ENCODE measurements at places on chromosomes 16 and 17.

DNA sequence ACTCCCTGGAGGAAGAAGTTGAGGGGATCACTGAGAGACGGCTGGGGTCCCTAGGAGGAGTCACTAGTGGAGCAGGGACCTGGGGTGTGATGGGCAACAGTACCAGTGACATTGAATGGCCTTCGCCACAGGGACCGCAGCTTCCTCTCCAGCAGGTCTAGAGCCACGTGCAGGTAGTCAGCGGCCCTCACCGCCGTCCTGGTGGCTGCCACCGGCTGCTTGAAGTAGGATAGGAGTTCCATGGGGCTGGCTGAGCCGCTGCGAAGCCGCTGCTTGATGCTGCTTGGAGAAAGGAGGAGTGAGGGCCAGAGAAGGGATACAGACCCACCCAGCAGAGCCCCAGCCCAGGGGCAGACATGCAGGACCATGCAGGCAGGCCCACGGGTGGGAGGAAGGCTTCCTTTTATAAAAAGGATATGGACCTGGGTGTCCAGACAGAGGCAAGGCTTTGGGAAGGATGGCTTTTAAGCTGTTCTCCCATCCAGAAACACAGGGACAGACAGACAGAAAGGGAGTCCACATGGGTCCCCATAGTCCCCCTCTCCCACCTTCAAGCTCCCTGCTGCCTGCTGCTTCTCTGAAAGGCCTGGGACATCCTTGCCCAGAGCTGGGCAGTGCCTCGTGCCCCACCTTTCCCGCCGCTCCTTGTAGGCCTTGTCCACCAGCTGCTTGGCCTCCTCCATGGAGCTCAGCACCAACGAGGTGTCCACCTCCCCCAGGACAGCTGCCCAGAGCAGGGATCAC lies 827 bp downstream of the MPO start:
- peak; percentile 18 for DNase-seq

- no peak for DNase-seq
Measured at GRCh38 chr16:81940781-81941560, 70.3 kb downstream of the SDR42E1 start.

DNA sequence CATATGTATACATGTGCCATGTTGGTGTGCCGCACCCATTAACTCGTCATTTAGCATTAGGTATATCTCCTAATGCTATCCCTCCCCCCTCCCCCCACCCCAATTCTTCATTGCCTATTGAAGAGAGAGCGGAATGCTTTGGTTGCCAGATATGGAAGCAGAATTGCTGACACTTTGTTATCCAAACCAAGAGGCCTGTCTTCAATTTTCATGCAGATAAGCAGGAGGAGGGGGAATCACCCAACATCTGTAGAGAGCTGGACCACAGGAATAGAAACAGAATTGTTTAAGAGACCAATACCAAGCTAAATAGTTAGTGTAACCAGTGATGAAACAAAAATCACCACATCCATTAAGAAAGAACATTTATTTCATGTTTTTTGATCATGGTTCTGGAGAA lies 7.1 kb downstream of the ASPA start:
- no peak for DNase-seq

DNA sequence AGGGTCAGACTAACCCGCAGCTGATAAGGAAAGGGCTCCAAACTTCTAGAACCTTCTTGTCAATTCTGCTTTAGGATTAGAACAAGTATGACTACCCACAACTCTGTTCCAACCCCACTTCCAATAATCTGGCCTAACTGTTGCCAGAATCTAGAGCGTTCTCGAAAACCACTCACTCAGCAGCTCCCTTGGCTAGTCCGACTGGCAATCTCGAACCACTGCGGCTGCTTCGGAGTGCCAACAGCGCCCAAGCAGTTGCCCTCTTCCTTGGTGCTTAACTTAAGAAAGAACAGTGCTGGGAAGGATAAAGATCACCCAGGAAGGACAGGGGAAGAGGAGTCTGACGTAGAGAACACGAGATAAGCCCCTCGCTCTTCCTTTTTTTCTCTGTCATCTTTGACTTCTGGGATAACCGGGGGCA lies 818 bp downstream of the DNAJC7 start:
- DNase-seq = no peak

DNA sequence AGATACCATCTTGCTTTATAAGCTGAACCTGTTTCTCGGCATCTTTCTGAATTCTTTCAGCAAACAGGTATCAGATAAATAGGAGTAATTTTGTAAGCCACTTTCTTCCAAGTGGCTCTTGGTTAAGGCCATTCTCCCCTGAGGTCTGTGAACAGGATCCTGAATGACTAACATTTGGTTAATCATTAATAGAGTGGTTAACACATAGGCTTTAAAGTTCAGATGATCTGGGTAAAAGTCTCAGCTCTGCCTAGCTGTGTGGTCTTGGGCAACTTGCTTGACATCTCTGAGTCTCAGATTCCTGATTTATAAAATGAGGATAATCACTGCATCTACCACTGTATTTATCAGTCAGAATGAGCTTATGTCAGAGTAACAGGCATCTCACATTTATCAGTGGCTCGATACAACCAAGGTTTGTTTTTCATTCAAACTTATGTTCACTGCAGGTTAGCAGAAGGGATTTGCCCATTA lies 44.4 kb upstream of the ANKFN1 start:
- DNase-seq = peak; percentile 15

DNA sequence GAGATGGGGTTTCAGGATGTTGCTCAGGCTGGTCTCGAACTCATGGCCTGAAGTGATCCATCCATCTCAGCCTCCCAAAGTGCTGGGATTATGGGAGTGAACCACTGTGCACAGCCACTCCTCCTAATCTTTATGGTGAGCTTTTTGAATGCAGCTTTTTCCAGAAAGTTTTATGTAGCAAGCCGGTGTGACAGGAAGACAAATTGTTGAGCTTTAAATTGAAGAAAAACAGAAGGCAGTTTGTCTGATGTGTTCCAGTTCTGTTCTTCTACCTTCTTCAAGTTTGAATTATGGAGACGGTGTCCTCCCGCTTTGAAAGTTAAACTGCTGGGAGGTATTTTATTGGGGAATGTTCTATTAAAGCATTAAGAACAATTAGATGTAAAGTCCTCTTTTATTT lies 177.1 kb downstream of the SNX29 start:
- DNase-seq = no peak

DNA sequence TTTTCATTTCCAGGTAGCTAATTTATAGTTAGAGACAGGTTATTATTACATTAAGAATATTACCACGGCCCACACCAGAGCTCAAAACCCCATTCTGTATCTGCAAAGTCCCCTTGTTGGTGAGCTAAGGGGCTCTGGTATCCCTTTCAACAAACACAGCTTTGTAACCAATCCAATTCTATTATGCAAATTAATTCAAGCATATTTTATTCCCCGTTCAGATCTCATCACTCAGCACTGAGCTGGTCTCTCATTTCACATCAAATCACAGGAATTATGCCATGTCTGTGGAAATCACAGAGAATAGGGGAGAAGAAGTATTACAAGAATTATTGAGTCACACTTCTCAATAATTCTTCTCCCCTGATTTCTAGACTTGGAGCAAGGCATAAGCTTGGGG lies 111.7 kb downstream of the CDH11 start:
- DNase-seq = no peak

DNA sequence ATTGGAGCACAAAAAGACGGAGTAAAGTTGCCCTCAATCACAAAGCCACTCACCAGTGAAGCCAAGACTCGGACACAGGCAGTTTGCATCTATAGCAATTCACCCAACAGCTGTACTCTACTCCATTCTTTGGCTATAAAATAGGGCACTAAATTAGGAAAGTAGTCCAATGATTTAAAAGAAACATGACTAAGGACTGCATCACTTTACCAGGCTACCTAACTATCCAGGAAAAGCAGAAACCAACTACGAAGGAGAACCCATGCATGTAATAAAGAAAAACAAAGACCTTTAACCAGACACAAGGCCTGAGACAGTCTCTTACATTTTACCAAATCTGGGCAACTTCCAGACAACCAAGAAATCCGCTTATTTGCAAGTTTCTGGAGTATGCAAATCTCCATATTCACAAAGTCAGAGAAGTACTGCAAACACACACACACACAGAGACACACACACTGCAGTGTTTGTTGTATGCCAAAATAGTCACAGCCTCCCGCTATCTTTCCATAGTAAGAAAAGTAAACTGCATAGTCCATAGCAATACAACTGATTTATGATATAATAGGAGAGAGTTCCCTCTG lies 59.8 kb downstream of the CDH11 start:
- no peak for DNase-seq

DNA sequence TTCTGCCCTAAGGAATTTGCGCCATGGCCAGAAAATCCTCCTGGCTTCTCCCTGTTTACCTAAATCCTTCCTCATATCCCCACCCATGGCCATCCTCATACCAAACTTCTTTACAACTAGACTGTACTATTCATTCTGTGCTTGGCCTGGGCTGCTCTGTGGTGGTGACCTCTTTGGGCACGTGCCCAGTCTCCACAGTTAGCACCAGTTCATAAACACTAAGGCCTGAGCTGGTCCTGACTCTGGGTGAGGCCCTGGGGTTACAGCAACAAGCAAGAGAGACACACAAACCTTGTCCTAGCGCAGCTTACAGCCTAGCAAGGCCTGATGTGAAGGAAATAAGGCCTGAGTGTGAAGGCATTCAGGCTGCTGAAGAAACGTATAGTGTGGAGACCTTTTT lies 3.1 kb upstream of the ATXN7L3 start:
- DNase-seq = no peak

- no peak for DNase-seq
Measured at GRCh38 chr17:70752966-70753467, 583.7 kb downstream of the KCNJ2 start.

GRCh38 chr17:16353317-16354174 lies at the start of gene CENPV:
CENPV (minus strand) TSS chr17:16353469; CDS start chr17:16353436, 33 bp downstream.
- DNase-seq = peak; percentile 85

DNA sequence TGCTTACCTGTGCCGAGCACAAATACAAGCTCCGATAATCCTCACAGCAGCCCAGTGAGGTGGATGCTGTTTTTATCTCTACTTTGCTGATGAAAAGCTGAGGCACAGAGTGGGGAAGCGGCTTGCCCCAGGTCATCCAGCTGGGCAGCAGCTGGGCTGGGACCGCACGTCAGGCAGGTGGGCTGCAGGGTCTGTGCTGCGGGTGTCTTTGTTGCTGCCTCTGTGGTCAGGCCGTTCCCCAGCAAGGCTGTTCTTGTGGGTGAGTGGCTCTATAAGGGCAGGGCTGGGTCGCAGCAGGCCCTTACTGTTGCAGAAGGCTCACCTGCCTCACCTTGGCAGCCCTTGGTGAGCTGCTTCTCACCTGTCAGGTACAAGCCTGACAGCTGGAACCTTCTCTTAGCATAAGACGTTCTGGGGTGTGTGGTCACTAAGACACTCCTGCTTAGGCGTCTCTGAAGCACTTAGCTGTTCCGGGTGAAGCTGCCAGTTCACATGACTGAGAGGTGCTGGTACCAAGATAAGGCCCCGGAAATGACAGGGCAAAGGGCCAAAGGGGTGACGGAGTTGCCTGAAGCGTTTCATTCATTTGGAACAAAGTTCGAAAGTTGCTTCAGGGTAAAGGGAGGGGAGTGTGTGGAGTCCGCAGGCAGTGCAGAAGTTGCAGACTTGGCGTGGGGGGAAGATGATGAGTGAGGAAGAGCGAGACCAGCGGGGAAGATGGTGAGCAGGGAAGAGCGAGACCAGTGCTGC lies 17.4 kb downstream of the IRF8 start:
- no peak for DNase-seq

DNA sequence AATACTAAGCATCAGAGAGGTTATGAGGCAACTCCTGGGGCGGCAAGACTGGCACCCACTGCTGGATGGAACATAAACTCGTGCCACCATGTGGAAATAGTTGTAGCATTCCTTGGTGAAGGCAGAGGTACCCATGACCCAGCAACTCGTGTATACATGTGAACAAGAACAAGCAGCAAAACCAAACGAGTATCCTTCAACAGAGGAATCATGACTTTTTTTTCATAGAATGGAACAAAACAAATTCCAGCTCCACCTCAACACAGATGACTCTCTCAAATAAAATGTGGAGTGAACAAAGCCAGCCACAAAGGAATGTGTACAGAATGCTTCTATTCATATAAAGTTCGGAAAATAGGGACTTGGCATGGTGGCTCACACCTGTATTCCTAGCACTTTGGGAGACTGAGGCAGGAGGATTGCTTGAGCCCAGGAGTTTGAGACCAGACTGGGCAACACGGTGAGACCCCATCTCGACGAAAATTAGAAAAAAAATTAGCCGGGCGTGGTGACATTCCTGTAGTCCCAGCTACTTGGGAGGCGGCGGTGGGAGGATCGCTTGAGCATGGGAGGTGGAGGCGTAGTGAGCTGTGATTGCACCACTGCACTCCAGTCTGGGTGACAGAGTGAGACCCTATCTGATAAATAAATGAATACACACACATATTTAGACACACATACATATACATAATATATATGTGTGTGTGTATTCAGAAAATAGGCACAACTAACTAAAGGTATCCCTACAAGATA lies 35.3 kb downstream of the B9D1 start:
- no peak for DNase-seq

GRCh38 chr16:52547834-52548215 lies 882 bp upstream of the TOX3 start:
- DNase-seq = no peak

DNA sequence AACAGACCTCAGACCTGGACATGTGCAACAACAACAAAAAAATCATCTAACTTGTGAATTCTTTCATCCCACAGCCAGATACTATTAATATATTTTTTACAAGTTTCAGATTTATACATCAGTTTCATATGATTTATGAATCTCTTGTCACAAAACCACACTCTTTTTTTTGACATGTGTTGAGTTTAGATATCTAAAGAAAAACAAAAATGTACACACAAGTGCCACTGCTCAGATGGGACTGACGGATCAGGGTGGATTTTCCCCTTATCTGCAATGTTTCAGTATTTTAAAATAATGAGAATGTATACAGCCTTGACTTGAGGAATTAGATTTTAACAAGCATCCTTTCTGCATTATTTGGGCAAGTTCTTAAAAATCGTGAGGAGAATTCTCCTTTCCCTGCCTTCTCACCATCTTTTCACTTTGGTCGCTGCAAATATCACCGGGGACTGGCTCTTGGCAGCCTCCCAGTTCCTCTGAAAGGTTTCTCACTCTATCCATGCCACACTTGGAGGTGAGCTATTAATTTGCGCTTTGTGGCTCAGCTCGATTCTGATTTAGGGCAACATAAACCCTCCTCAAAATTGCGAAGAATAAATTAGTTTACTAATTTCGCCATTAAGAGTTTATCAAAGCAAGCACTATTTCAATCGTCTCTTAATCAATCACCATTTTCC lies 225.7 kb downstream of the XYLT1 start:
- no peak for DNase-seq

GRCh38 chr16:72975809-72976437 lies 72.0 kb downstream of the ZFHX3 start:
- DNase-seq = no peak

DNA sequence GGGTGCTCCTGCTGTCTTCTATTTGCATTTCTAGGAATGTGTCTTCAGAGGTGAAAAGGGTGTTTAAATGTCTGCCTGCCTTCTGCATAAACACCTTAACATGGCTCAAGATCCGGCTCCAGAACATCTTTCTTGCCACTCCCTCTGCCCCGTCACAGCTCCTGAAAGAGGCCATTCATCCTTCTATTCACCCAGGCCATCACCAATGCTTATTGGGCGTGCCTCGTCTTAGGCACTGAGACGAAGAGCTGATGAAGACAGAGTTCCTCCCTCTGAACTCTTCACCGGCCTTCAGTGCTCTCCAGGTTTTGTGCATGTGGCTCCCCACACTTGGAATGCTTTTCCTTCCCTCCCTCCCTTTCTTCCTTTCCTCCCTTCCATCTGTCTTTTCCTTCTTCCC lies 386.7 kb downstream of the UTP18 start:
- no peak for DNase-seq

- peak; percentile 99 for DNase-seq
Measured at GRCh38 chr16:1492923-1493745, at the start of gene TELO2. TELO2 (plus strand) TSS chr16:1493360; CDS start chr16:1494282, 922 bp downstream.

- DNase-seq = no peak
Measured at GRCh38 chr17:56909742-56910508, 3.9 kb downstream of the TRIM25 start.
